ENCODE measurements at places on chromosomes 4 and X.

DNA sequence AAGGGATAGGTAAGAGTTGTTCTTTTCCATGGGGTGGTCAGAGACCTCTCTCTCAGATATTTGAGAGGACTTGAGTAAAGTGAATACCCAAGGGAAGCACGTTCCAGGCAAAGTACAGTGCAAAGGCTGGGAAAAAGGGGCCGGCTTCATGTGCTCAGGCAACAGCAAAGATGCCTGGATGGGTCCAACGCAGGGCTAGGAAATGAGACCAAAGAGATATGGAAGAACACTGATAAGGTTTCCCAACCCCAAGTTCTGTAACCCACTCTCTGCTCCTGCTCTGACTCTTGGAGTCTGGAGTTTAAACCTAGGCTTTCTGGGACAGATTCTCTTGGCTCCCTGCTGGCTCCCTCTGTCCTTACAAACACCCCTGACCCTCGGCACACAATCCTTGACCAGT, 36.2 kb upstream of the PROM1 start:
- no peak for DNase-seq

- DNase-seq: no peak
These were observed 42.0 kb downstream of the ANXA5 start for GRCh38 chr4:121654738-121655137.

GRCh38 chr4:147418226-147418625, 62.7 kb upstream of the EDNRA start:
- DNase-seq: no peak

DNA sequence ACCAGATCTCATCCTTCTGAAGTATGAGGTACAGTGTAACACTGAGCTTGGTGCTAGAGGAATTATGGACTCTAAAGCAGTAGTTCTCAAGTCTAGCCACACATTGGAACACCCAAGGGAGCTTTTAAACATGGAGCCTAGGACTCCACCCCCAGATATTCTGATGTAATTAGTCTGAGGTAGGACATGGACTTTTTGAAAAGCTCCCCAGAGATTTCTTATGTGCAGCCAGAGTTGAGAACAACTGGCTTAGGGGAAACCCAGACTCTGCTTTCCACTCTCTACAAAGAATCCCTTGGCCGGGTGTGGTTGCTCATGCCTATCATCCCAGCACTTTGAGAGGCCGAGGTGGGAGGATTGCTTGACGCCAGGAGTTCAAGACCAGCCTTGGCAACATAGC, 11.6 kb upstream of the GDPD2 start:
- no peak for DNase-seq

- peak; percentile 80 for DNase-seq
These were observed at the start of gene TMEM164 for GRCh38 chrX:110002300-110003166. Gene TMEM164 (plus strand): TSS chrX:110003114. CDS start chrX:110003775, 661 bp downstream.

DNA sequence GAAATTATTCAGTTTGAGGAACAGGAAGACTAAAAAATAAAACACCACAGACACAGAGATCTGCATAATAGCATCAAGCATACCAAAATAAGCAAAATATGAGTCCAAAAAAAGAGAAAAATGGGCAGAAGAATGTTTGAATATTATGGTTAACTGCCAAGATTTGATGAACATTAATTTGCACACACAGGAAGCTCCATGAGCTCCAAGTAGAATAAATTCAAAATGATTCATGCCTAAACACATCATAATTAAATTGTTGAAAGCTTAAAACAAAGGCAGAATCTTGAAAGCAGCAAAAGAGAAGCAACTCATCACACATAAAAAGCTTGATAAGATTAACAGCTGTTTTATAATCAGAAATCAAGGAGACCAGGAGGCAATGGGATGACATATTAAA, 156.6 kb upstream of the ARSJ start:
- no peak for DNase-seq

GRCh38 chrX:4379071-4379470, 665.6 kb upstream of the PRKX start:
- no peak for DNase-seq

GRCh38 chr4:93232883-93233282, 595.7 kb upstream of the ATOH1 start:
- DNase-seq: no peak

DNA sequence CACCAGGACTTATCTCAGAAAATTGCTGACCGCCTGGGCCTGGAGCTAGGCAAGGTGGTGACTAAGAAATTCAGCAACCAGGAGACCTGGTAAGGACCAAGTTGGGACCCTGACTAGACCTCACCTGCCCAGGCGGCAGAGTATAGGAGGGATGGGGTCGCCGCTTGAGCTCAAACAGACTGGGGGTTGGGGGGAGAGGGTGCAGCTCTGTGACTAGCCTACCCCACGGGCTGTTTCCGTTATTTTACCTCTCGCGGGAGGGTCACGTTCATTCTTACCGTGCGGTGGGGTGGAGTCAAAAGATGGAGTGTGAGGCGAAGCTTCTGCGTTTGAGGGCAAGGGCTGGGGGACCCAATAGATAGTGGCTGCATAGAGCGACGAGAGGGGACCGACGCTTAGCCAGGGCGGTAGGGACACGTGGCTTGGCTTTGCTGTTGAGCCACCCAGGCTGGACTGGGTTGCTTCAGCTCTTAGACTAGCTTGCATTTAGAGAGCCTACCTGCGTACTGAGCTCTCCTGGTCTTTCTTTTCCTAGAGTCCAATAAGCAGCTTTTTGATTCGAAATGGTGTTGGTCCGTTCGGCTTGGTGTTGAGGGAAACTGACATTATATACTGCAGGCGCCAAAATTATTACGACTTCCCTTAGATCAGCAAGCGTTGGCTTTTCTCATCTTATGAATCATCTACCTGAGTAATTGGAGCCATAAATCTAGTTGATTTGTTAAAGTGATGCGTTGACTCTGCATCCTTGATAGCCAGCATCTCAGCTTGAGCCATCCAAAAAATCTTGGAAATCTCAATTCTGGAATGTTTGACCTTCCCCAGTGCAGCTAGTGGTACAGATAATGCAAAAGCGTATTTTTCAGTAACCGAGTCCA, 591 bp downstream of the PRPS1 start:
- no peak for DNase-seq

DNA sequence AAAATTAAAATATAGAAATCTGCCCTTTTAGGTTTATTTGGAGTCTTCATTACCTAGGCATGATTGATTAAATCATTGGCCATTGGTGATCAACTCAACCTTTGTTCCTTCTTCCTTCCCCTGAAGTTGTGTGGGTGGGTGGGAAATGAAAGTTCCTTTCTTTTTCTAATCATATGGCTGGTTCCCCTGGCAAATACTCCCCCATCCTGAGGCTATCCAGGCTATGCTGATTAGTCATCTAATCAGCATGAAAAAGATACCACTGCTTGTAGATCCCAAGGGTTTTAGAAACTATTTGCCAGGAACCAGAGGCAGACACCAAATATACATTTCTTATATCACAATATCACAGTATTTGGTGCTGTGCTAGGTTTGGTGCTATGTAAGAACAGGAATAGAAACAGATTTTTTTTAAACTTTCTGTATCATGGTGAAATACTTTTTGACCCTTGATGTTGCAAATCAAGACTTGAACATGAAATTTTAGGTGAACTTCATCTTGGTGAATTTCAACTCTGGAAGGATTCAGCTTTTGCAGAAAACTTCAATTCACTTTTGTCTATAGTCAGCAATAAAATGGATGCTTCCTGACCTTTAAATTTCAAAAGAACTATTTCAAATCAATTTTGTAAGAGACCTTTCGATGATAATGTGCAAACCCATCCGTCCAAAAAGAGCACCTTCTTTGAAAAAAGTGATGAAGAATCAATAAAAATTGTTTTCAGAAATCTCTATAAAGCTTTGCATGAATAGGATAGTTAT, 71.1 kb downstream of the CCSER1 start:
- no peak for DNase-seq

DNA sequence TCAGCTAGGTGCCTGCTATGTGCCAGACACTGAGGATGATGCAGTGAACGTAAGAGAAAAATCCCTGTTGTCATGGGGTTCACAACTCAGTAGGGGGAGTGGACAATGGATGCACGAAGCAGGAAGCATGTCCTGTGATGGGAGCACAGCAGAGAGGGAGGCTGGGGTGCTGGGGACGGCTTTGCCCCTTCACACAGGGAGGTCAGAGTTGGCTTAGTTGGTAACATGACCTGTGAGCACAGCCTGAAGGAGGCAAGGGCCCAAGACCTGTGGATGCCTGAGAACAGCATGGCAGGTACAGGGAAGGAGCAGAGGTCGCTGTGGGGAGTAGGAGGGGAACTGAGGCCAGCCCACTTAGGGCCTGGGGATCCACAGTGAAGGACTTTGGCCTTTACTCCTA, 109.4 kb downstream of the STK32B start:
- no peak for DNase-seq

GRCh38 chr4:176548571-176548970, 228.8 kb downstream of the SPCS3 start:
- no peak for DNase-seq

GRCh38 chr4:39154009-39154408, 28.3 kb upstream of the WDR19 start:
- no peak for DNase-seq

DNA sequence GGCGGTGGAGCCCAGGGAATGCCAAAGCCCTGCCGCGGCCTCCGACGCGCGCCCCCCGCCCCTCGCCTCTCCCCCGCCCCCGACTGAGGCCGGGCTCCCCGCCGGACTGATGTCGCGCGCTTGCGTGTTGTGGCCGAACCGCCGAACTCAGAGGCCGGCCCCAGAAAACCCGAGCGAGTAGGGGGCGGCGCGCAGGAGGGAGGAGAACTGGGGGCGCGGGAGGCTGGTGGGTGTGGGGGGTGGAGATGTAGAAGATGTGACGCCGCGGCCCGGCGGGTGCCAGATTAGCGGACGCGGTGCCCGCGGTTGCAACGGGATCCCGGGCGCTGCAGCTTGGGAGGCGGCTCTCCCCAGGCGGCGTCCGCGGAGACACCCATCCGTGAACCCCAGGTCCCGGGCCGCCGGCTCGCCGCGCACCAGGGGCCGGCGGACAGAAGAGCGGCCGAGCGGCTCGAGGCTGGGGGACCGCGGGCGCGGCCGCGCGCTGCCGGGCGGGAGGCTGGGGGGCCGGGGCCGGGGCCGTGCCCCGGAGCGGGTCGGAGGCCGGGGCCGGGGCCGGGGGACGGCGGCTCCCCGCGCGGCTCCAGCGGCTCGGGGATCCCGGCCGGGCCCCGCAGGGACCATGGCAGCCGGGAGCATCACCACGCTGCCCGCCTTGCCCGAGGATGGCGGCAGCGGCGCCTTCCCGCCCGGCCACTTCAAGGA, at the start of gene FGF2:
Gene FGF2, plus strand, starts transcription at position 279 of the 705 bp plus-strand sequence. Its CDS starts 344 bp downstream, at position 623.
- DNase-seq: peak; percentile 36

DNA sequence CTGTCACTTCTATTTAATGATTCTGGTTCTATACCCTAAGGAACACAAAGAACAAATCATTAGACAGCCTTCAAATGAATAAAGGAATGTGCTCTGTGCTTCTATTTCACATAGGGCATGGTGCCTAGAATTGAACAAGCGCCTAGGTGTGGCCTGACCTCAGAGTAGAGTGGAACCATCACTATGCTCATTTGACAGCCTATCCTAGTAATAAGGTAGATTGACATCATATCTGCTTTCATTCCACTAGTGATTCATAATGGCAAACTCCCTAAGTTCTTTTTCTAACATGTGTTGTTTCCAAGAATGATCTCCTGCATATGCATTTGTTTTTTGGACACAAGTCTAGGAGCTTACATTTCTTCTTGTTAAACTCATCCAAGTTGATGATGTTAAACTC, 36.6 kb downstream of the METTL14 start:
- DNase-seq: no peak

DNA sequence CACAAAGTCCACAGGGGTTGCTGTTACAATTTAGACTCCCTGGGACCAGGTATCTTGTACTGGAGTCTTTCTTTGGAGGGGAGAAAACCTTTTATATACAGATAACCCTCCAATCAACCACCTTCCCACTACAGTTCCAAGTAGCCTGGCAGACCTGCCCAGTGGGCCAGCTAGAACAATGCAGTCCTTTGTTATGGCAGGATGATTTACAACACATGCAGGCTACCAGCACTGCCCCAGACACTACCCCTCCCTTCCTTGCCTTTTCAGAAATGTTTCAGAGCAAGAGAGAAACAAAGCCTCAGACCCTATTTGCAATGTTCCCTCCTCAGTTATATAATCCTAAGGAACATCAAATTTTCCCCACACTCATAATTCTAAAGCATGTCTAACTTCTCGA, 11.1 kb downstream of the RASL11B start:
- DNase-seq: no peak

DNA sequence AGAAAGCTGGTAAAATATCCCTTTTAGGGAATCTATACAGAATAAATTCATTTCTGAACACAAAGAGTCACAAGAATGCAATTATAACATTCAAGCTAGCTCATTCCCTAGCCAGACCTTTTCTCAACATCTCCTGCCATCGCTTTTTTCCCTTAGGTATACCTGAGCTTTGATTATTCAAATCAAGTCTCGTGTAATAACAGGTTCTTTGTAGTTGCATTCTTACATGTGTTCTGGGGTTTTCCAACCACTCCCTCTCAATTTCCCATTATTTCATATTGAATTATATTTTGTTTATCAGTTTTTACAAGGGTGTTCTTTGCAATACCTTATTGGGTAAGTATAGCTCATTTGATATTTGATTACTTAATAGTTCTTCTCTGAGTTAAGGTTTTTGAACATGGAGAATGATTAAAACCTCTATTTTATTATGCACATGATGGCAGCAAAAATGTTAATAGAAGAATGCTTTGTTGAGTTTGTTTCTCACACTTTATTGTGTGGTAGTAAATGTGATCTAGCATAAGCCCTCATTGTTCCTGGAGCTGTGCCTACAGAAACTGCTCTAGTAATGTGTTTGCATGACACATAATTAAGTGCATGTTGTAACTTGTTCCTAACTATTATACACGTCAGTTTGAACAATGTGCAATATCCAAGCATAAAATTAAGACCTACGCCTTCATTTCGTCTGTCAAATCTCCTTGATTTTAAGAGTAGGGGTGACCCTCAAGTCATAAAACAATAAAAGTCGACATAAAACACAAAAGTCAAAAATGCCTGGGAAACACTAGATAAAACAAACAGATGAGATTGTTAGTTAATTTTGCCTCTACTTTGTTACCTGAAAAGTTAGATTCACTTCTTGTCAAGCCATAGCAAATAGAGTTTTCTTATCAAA, 124.0 kb upstream of the POF1B start:
- DNase-seq: no peak

- DNase-seq: no peak
These were observed 677.4 kb upstream of the NDST4 start for GRCh38 chr4:115790812-115791211.

- DNase-seq: no peak
These were observed 792 bp downstream of the PPID start for GRCh38 chr4:158722291-158722916.

Measured in liver (tissue), 10 donors.